ENCODE measurements at places on chromosomes 12 and 14. TPM values are rescaled to one million over a fixed set of nuclear protein-coding genes. Genes with fewer than 3 reads are reported as not detected.

DNA sequence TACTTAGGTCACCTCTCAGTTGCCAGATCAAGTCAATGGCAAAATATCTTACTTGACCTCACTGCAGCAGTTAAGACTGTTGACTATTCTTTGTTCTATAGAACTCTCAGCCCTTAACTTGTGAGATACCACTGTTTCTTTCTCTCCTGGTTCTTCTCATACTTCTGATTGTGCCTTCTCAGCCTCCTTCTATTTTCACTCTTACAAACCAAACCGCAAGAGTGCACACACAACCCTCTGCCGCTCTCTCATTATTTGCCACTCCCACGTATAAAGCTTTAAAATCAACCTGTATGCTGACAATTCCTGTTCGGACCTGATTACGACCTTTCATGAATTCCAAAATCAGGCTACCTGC, 4.5 kb downstream of the E2F7 start:
- H3K4me1 ChIP-seq, result peaks cover 8% of the 10 kb centered on the region
- H3K4me3 ChIP-seq, result no peak overlapping the region
- H3K36me3 ChIP-seq, result no peaks in the 10 kb centered on the region
- H3K27ac ChIP-seq, result no peak overlapping the region
- no peaks in the 10 kb centered on the region for H3K27me3 ChIP-seq

- H3K27me3 ChIP-seq, result no peaks in the 10 kb centered on the region
- no peak overlapping the region for H3K4me3 ChIP-seq
- DNase-seq, result no peak
- no peak overlapping the region for H3K27ac ChIP-seq
- no peaks in the 10 kb centered on the region for H3K36me3 ChIP-seq
These were observed 121.2 kb downstream of the CRACR2A start for GRCh38 chr12:3631759-3632158.

- no peaks in the 10 kb centered on the region for H3K4me1 ChIP-seq
- H3K27me3 ChIP-seq, result no peaks in the 10 kb centered on the region
- DNase-seq, result no peak
- no peak overlapping the region for H3K4me3 ChIP-seq
- H3K27ac ChIP-seq, result no peak overlapping the region
These were observed 108.2 kb upstream of the CCDC91 start for GRCh38 chr12:28082096-28082495.

GRCh38 chr14:91996948-91997371, 42.9 kb downstream of the TRIP11 start:
- no peaks in the 10 kb centered on the region for H3K27me3 ChIP-seq
- H3K4me3 ChIP-seq, result no peak overlapping the region
- H3K4me1 ChIP-seq, result no peaks in the 10 kb centered on the region
- no peak overlapping the region for H3K27ac ChIP-seq
- H3K36me3 ChIP-seq, result peaks cover 82% of the 10 kb centered on the region

DNA sequence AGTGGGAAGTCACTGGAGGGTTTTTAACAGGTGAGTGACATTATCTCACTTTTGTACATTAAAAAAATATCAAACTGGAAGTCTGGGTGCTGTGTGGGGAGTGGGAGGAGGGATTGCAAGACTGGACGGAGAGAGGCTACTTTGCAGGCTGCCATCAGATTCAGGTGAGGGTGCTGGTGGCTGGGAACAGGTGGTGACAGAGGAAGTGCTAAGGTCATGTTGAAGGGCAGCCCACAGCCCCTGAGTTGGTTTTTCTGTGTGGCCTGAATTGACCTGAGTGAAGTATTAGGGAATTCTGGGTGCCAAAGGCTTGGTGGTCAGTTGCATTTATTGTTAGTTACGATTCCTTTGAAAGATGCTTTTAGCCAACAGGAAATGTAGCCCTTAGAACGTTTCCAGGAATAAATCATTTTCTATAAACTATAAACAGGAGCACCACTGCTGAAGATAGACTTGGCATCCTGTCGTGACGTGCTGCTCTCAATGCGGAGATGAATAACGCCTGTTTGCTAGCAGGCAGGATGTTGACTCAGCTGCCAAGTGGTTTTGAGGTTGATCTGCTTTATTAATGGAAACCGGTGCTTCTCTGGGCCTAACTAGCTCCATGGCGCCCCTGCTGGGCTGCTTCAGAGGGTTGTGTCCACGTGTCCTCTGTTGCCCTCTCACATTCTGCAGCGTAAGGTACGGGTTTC, 707.5 kb upstream of the TMEM132C start:
- no peak overlapping the region for H3K27ac ChIP-seq
- DNase-seq, result no peak
- H3K4me1 ChIP-seq, result no peaks in the 10 kb centered on the region
- H3K36me3 ChIP-seq, result no peaks in the 10 kb centered on the region
- no peak overlapping the region for H3K4me3 ChIP-seq
- no peaks in the 10 kb centered on the region for H3K27me3 ChIP-seq

GRCh38 chr12:80939231-80939950, 1.7 kb upstream of the LIN7A start:
- peaks cover 12% of the 10 kb centered on the region for H3K4me1 ChIP-seq
- H3K27ac ChIP-seq, result no peak overlapping the region
- DNase-seq, result no peak
- no peaks in the 10 kb centered on the region for H3K36me3 ChIP-seq
- H3K4me3 ChIP-seq, result no peak overlapping the region
- H3K27me3 ChIP-seq, result peaks cover 42% of the 10 kb centered on the region

DNA sequence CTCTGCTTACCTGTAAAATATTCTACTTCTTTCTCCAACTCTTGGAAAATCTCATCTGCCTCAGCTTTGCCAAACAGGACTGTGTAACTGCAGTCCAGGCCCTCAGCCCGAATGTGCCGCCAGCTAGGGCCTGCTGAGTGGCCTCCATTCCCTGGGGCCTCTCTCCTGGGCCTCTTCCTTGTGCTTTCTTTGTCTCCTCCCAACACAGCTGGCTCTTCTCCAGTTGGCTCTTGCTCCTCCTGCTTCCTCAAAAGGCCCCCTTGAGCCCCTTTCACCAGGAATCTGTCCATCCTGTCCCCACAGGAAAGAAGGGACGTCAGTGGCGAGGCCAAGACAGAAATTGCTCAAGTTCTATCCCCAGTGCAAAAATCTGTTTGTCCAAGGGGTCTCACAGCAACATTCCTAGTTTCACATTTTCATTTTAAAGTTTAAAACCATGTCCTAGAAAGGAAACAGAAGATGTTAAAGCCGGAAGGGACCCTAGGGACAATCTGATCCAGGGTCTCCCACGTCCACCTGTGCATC, 713 bp downstream of the ALKBH2 start:
- DNase-seq, result no peak
- no peaks in the 10 kb centered on the region for H3K27me3 ChIP-seq
- H3K27ac ChIP-seq, result peak overlapping the region; percentile 73
- H3K4me3 ChIP-seq, result peak overlapping the region; percentile 48
- H3K36me3 ChIP-seq, result peaks cover 43% of the 10 kb centered on the region

DNA sequence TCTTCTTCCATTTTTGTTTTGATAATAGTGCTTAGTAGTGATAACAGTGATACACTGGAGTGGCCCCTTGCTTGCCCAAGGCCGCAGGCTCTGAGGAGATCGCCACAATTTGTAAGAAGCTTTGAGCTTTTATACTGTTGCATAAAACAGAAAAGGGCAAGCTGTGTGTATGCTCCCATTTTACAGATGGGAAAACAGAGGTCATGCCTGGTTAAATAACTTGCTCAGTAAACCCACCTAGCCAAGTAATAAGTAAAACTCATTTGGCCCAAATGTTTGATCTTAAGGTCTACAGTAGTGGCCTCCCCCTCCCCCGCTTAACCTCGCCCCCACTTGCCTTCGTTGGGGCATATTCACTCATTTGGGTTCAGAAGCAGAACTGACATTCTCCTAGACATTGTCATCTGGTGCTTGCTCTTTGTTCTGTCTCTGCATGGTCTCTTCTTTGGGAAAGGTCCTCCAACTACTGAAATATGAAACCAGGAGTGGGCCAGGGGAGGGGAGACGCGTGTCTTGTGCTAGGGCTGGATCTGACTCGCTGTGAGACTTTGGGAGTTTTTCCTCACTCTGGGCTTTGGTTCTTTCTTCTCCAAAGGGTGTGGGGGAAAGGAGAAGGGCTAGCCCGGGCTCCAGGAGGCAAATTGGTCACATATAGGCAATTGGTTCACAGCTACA, 88.1 kb downstream of the PAPOLA start:
- no peak for DNase-seq
- no peak overlapping the region for H3K4me3 ChIP-seq
- no peak overlapping the region for H3K27ac ChIP-seq
- no peaks in the 10 kb centered on the region for H3K27me3 ChIP-seq
- H3K36me3 ChIP-seq, result no peaks in the 10 kb centered on the region

DNA sequence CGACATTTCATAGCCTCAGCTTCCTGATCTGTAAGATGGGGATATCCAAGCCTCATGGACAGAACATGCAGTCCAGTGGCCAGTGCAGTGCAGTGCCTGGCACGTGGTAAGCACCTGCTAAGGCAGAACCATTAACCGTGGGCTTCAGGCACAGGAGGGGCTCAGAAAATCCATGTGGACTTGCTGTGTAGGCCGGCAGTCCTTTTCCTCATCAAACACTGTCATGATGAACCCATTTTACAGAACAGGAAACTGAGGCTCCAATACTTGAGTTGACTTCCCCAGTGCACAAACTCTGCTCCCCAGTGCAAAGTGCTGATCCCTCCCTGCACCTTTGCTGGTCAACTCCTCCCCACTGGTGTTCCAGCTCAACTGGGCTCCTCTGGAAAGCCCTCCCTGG, 18.0 kb downstream of the TRPV4 start:
- H3K36me3 ChIP-seq, result no peaks in the 10 kb centered on the region
- H3K4me1 ChIP-seq, result peaks cover 27% of the 10 kb centered on the region
- H3K27ac ChIP-seq, result no peak overlapping the region
- peaks cover 3% of the 10 kb centered on the region for H3K27me3 ChIP-seq
- no peak overlapping the region for H3K4me3 ChIP-seq

- no peak for DNase-seq
- no peak overlapping the region for H3K27ac ChIP-seq
- no peaks in the 10 kb centered on the region for H3K27me3 ChIP-seq
These were observed 5.6 kb downstream of the LTA4H start for GRCh38 chr12:96029826-96030225.

DNA sequence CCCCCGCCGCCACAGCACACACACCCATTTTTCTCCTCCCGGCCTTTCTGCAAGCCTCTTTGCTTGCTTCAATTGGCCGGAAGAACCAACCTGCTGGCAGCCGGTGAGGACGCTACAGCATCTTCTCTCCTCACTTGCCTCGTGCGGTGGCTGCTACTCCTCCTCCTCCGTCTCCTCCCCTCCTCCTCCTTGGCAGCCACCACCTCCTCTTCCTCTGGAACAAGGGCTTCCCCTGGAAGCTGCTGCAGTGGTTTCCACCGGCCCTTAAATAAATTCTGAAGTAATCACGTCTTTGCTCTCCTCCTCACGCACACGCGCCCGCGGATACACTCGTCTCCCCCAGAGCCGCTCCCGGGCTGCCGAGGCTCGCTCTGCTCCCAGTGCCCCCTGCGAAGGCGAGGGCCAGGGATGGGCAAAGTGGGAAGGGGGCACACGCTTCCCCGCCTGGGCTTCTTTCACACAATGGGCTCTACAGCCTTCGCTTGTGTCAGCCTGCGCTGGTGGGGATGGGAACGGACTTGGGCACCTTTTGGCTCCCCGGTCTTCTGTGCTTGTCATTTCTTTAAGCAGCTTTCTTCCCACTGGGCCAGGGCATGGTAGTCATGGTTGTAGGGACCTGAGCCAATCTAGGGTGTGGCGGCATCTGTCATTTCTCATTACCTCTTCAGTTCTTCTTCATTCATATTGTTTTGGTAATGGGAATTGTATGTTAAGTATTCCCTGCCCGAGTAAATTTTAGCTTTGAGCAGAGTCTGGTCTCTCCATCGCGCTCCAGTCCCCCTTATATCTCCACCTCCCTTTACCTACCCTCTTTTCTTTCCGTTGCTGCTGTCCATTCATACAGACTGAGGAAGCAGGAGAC, at the start of gene PPFIA2:
PPFIA2 (minus strand) TSS at position 161 of the 862 bp plus-strand sequence.
- no peaks in the 10 kb centered on the region for H3K27me3 ChIP-seq
- no peak within 1 kb of the TSS for H3K27ac ChIP-seq
- peak within 1 kb of the TSS; percentile 45 for H3K4me3 ChIP-seq
- no peaks in the 10 kb centered on the region for H3K4me1 ChIP-seq
- DNase-seq, result no peak
- no peaks in the 10 kb centered on the region for H3K36me3 ChIP-seq

GRCh38 chr12:102765736-102766135, 151.3 kb downstream of the PAH start:
- H3K27me3 ChIP-seq, result no peaks in the 10 kb centered on the region
- no peak overlapping the region for H3K4me3 ChIP-seq
- no peak for DNase-seq
- H3K27ac ChIP-seq, result no peak overlapping the region
- no peaks in the 10 kb centered on the region for H3K4me1 ChIP-seq

DNA sequence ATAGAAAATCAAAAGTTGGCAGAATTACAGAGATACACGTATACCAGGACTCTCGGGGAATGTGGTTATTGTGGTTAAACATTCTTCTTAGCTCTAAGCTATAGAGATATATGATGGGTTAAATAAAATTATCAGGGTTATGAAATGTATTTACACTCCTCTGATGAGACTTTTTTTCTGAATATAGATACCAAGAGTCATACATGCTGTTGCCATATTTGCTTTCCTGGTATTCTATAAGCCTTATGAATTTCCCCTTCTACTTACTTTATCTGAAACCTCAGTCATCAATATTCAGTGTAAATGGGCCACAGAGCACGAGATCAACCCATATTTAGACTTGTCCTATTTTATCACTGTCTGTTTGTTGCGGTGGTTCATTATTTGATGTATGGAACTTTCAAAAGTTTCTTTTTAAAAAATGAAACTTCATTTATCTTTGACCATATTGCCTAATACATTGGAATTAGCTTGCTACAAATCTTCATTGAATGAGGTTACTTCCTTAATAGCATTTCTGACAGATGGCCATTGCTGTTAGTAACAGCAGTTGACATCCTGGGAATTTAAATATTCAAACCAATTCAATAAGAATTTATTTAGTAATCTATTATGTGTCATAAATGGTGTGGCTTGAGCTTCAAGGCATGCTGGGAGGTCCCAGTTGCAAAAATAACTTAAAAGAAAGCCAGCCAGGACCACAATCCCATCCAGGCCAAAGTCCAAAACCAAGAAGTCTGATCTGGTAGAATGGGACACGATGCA, 393.5 kb downstream of the PCNX1 start:
- H3K27ac ChIP-seq, result no peak overlapping the region
- H3K36me3 ChIP-seq, result no peaks in the 10 kb centered on the region
- H3K4me3 ChIP-seq, result no peak overlapping the region
- no peaks in the 10 kb centered on the region for H3K27me3 ChIP-seq
- DNase-seq, result no peak

RBP5 gene
- 1.3 TPM for total RNA-seq

C3AR1 gene
- 9.5 TPM for total RNA-seq

NPFF gene
- not detected for total RNA-seq

ALDH1L2 gene
- total RNA-seq, result 0.57 TPM

PRH2 gene
- 0.68 TPM for total RNA-seq

ERP27 gene
- not detected for total RNA-seq

TDRD9 gene
- 0.76 TPM for total RNA-seq

EIF4B gene
- 571 TPM for total RNA-seq

TMEM119 gene
- total RNA-seq, result 0.08 TPM

MFAP5 gene
- 6.1 TPM for total RNA-seq

ARHGEF25 gene
- total RNA-seq, result 4.3 TPM

SMCO3 gene
- total RNA-seq, result not detected
